ENCODE measurements at places on chromosomes 4 and X. TPM values are rescaled to one million over a fixed set of nuclear protein-coding genes. Genes with fewer than 3 reads are reported as not detected.
A peak's percentile ranks its signal among the peaks of the same experiment; 100 is the strongest.

GRCh38 chr4:140037353-140038030 is 116.5 kb downstream of the MAML3 start:
- DNase-seq: no peak

DNA sequence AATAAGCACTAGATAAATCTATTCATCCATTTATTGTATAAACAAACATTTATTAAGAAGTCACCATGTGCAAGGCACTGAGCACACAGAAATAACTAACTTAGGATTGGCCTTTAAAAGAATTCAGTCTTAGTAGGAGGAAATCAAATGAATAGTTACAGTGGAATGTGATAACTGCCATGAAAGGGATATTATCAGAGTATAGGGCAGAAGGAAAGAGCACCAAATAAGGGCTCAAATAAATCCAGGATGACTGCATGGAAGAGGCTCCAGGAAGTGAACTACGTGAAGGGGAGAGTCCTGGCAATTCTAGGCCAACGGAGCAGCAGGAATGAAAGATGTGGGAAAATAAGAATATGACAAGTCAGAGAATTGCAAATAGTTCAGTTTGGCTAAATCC is 406.0 kb downstream of the INPP4B start:
- no peak for DNase-seq

DNA sequence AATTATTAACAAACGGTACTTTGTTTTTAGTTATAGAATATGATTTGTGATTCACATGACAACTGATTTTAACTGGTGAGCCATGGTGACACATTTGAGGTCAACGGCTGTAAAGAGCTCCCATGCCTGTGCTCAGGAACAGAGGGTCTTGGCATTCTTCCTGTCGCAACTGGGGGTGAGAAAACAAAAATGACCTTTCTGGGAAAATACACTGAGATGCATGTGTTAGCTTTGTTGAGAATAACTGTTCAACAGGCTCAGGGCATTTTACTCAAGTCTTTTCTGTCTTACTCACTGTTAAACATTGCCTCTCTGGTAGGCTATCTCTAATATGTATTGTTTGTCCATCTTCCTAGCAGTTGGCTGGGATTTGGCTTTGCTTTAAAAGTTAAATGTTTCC is 57.1 kb upstream of the HPGD start:
- no peak for DNase-seq

The AMTN gene
- total RNA-seq: not detected

The RNF150 gene
- total RNA-seq: 69.0 TPM

GRCh38 chrX:67094061-67094460 is 449.8 kb upstream of the AR start:
- no peak for DNase-seq

DNA sequence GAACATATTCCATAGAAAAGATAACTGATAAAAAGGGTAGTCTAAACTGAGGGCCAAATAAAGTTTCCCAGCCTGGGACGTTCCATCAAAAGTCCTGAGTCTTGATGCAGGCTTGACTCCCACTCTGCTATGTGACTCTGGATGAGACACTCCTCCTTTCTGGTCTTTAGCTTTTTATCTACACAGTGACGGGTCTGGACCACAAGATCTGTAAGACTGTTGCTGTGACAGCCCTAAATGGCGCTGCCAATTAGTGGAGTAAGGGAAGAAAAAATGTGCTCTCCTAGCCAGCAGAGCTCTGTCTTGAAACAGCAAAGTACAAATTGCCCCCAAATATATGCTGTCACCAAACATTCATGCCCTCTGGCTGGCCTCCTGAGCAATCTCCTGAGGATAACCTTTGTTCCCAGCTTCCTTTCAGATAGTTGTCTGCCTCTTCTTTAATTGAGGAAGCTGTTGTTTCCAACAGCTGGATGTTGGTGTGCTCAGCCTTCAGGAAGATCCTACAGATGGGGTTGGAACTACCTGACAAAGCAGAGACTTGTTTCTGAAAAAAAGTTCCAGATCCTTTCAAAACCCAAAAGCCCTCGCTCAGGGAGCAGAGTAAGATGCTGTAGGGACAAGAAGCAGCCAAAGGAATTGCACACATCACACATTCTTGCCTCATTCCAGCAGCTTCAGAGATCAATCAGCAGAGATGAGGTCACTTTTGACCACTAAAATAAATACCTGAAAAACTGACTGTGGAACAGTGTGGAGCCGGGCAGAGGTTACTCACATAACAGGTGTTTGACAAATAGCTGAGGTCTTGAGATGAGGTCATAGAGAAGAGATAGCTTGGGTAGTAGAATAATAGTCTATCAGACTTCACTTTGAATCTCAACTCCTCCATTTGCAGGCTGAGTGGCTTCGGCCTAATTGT is 383.4 kb upstream of the FGF13 start:
- no peak for DNase-seq

DNA sequence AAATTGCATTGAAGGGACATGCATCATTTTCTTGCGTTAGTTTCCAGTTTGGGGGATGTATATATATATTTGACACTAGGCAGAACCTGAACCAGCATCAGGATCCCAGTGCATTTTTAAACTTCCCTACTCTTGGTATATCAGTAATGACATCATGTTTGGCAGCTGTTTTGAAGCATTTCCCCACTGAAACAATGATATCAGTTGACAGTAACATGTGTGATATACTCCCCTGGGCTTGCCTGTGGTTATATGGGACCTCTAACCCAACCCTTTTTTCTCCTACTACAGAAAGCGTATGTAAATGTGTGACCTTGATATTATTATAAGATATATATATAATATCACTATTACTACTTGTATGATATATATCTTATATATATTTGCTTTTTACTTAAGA is 225.9 kb upstream of the CASK start:
- no peak for DNase-seq

The SMIM10 gene
- 11.1 TPM for total RNA-seq

GRCh38 chrX:95318882-95319281 is 1365.8 kb upstream of the DIAPH2 start:
- DNase-seq: no peak

- no peak for DNase-seq
These were observed 147.0 kb downstream of the PDGFC start for GRCh38 chr4:156824451-156825060.

- no peak for DNase-seq
These were observed 34.9 kb downstream of the GYG2 start for GRCh38 chrX:2863646-2864045.

- no peak for DNase-seq
These were observed 22.7 kb upstream of the YTHDC1 start for GRCh38 chr4:68372588-68372987.

The MGAT4D gene
- total RNA-seq: not detected

GRCh38 chrX:11472879-11473278 is 179.7 kb downstream of the AMELX start:
- DNase-seq: no peak

The ARHGAP36 gene
- not detected for total RNA-seq

GRCh38 chr4:143514497-143514896 is 995 bp downstream of the SMARCA5 start:
- peak; percentile 81 for DNase-seq

GRCh38 chrX:30181353-30181752 is 34.0 kb upstream of the MAGEB2 start:
- no peak for DNase-seq

- DNase-seq: no peak
These were observed 659.8 kb upstream of the MAGEB2 start for GRCh38 chrX:29555465-29556091.

DNA sequence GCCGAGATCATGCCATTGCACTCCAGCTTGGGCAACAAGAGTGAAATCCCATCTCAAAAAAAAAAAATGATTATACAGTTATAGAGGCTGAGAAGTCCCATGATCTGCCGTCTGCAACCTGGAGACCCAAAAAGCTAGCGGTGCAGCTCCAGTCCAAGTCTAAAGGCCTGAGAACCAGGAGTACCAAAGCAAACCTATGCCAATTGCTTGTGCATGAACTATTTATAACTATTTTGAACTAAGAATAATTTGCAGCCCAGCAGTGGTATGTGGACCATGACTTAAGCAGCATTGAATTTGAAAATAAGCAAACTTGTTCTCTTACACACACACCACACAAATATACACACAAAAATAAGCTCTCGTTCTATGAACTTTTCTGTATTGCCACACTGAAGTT is 51.8 kb downstream of the TASL start:
- DNase-seq: no peak

GRCh38 chrX:136825771-136826170 is 45.0 kb upstream of the ARHGEF6 start:
- no peak for DNase-seq

DNA sequence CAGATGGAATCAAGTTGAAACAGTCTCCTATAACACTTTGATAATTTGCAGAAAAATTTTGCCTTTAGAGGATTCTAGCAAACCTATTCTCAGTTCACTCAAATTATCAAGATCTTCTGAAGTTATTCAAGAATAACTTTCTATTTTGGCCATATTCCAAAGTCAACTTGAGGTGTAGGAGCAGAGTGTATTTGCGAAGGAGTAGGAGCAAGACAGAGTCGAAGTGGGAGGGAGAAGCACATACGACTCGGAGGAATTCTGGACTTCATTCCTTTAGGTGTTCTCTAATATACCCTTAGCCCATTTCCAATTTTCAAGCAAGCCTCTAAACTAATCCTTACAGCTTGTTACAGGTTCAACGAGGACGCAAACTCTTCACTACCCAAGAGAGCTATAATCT is 252.9 kb downstream of the GPM6A start:
- DNase-seq: no peak
